Mammary epithelial cell (primary cell): ENCODE measurements at places on chromosomes 11 and 22. TPM values are rescaled to one million over a fixed set of nuclear protein-coding genes. Genes with fewer than 3 reads are reported as not detected.

GRCh38 chr11:131300439-131300717 lies 70.0 kb upstream of the NTM start:
- no peak for DNase-seq

Gene SC5D
- total RNA-seq, result 67.8 TPM

DNA sequence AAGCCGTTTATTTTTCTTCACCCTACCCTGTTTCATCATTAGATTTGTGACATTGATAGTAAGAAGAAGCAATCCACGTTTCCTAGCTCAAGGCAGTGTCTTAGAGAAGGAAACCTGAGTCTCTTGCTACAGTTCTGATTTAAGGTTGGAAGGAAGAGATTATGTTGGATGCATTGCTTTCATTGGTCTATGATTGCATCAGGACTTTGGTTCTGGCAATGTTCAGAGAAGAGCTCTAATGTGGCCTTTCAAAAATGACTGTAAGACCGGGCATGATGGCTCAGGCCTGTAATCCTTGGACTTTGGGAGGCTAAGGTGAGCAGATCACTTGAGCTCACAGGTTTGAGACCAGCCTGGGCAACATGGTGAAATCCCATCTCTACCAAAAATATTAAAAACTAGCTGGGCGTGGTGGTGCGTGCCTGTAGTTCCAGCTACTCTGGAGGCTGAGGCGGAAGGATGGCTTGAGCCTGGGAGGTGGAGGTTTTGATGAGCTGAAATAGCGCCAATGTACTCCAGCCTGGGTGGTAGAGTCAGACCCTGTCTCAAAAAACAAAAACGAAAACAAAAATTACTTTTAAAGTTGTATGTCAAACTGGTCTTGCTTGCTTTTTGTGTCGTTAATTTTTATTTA lies 4.1 kb downstream of the NUCB2 start:
- no peak for DNase-seq

GRCh38 chr11:35126000-35126878 lies 12.7 kb upstream of the CD44 start:
- no peak for DNase-seq

GRCh38 chr22:39528681-39529486 lies 3.7 kb downstream of the RPS19BP1 start:
- peak; percentile 85 for DNase-seq

GRCh38 chr11:30908272-30908671 lies 322.1 kb upstream of the MPPED2 start:
- no peak for DNase-seq

DNA sequence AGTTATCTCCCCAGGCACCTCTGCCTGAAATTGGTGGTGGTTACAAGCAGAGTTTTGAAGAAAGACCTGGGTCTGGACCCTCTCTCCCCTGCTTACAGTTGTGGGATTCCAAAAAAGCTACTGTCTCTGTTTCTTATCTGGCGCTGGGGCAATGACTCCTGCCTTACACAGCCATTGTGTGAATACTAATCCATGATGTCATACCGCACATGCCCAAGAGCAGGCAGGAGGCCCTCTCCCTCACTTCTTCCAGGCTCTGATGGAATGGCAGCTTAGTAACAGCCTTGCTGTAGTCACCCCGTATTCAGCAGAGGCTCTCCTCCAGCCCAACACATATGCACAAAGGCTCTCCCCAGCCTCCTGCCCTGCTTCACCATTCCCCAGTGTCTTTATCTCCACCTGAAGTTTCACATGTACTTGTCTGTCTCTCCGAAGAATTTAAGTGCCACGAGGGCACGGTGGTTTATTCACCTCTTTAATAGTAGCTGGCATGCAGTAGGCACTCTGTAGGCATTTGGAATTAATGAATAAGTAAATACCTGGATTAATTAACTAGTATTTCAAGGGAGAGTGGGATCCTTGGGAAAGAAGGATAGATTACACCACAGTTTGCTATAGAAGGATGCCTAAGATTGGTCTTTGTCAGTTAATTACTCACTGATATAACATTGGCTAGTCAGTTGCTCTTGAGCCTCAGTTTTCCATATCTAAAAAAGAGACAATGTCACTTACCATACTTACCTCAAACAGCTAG lies 165.6 kb downstream of the ETS1 start:
- DNase-seq, result no peak

GRCh38 chr11:29481738-29482137 lies 535.1 kb downstream of the KCNA4 start:
- no peak for DNase-seq
